Omental fat pad (tissue), 4 donors: ENCODE measurements at places on chromosomes 5 and 9. TPM values are rescaled to one million over a fixed set of nuclear protein-coding genes. Genes with fewer than 3 reads are reported as not detected.

Gene TMEM215
- total RNA-seq: not detected

Gene WNK2
- total RNA-seq: 1.7 TPM

Gene CNTNAP3B
- 13.8 TPM for total RNA-seq

Gene PCDHB2
- 4.9 TPM for total RNA-seq

Gene TAF1L
- not detected for total RNA-seq

Gene OMD
- total RNA-seq: 38.5 TPM

Gene C1QTNF2
- total RNA-seq: 0.47 TPM

Gene TMEM245
- total RNA-seq: 77.5 TPM

Gene LMNB1
- total RNA-seq: 12.6 TPM

Gene SMIM27
- 3.7 TPM for total RNA-seq

Gene TRAF2
- total RNA-seq: 4.2 TPM

Gene TMEM174
- total RNA-seq: not detected

Gene DDX4
- total RNA-seq: not detected

Gene NTRK2
- 20.2 TPM for total RNA-seq

Gene DELE1
- total RNA-seq: 57.3 TPM

Gene C6
- 9.4 TPM for total RNA-seq

Gene C9orf153
- total RNA-seq: 0.38 TPM

Gene NACC2
- 25.5 TPM for total RNA-seq

Gene SPATA31D4
- total RNA-seq: not detected

Gene FOXD4L4
- not detected for total RNA-seq

Gene SIMC1
- total RNA-seq: 18.0 TPM

Gene SLC36A3
- total RNA-seq: not detected

Gene IFNA2
- 0.75 TPM for total RNA-seq

Gene HK3
- total RNA-seq: 14.9 TPM

Gene NFIL3
- 145 TPM for total RNA-seq

Gene SPINK6
- total RNA-seq: not detected

Gene SLC6A3
- total RNA-seq: 0.32 TPM

Gene GLDC
- not detected for total RNA-seq

Gene TMEM252
- total RNA-seq: not detected

Gene NEURL1B
- total RNA-seq: 12.7 TPM

Gene PCDHGB7
- 7.8 TPM for total RNA-seq

Gene SLC34A1
- not detected for total RNA-seq

Gene SLC23A1
- not detected for total RNA-seq

Gene UBLCP1
- 14.1 TPM for total RNA-seq

Gene MYOT
- 3.2 TPM for total RNA-seq

Gene SCGB3A2
- not detected for total RNA-seq

Gene FXN
- total RNA-seq: 5.0 TPM

Gene RNF183
- total RNA-seq: 0.19 TPM

Gene SYNPO
- 18.8 TPM for total RNA-seq

Gene ORM2
- not detected for total RNA-seq

Gene PCDHGA5
- total RNA-seq: 14.5 TPM

Gene PCDHA9
- 0.79 TPM for total RNA-seq

Gene CCNG1
- total RNA-seq: 76.1 TPM

Gene C9
- total RNA-seq: 1.1 TPM

Gene SPATA31C1
- not detected for total RNA-seq

Gene PDE8B
- total RNA-seq: 20.5 TPM

Gene ROR2
- total RNA-seq: 6.3 TPM

Gene OLFM1
- 25.2 TPM for total RNA-seq

Gene CTXN3
- not detected for total RNA-seq
